ENCODE measurements at places on chromosomes 3 and 15.
A peak's percentile ranks its signal among the peaks of the same experiment; 100 is the strongest.

DNA sequence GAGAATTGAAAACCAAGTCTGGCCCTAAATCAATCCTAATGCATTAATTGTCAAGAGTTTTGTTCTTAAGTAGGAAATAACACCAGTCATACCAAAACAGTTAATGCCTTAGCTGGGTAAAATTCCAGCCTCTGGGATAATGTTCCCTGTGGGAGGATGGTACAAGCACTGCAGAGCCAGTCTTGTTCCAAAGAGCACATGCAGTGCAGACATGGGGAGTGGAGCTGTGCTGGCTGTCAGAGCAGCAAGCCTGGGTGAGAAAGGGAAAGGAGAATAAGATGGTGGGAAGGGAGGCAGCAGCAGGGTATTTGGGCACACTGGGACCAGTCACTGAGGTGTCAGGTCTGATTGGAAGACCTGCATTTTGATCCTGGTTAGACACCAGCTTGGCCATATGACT, 12.1 kb downstream of the ALAS1 start:
- no peak overlapping the region for H3K27ac ChIP-seq
- no peak overlapping the region for H3K4me3 ChIP-seq
- no peaks in the 10 kb centered on the region for H3K27me3 ChIP-seq
- H3K4me1 ChIP-seq = no peaks in the 10 kb centered on the region
- DNase-seq = no peak
- no peaks in the 10 kb centered on the region for H3K36me3 ChIP-seq

- no peaks in the 10 kb centered on the region for H3K36me3 ChIP-seq
- no peak overlapping the region for H3K4me3 ChIP-seq
- no peak for DNase-seq
- H3K27me3 ChIP-seq = no peaks in the 10 kb centered on the region
- peak overlapping the region; percentile 14 for H3K27ac ChIP-seq
Observed at GRCh38 chr3:149575213-149575960, 82.4 kb downstream of the WWTR1 start.

DNA sequence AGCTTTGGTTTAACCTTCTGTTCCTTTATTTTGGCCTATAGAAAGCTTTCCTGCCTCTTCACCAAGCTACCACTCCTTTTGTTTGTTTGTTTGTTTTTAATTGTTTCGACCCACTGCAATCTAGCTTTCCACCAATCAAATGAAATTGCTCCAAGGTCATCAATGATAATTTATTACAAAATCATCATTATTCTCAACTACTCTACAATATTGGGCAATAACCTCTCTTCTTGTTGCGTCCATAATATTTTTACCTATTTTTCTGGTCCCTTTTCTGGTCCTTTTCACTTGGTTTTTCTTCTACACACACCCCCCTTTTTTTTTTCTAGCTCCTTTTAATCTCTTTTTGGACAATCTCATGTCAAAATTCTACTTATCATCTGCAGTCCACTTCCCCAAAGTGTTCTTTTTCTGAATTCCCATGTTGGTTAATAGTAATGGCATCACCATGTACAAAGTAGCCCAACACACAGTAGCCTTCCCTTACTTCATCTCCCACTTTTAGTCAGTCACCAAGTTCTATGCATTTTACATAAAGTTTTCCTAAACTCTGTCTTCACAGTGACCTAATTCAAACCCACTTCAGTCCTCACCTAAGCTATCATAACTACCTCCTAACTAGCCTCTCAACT, 11.0 kb upstream of the ANKRD28 start:
- H3K36me3 ChIP-seq = no peaks in the 10 kb centered on the region
- no peaks in the 10 kb centered on the region for H3K27me3 ChIP-seq
- no peak for DNase-seq
- H3K27ac ChIP-seq = no peak overlapping the region
- no peak overlapping the region for H3K4me3 ChIP-seq
- peaks cover 23% of the 10 kb centered on the region for H3K4me1 ChIP-seq

- no peak overlapping the region for H3K4me3 ChIP-seq
- H3K27ac ChIP-seq = no peak overlapping the region
- no peaks in the 10 kb centered on the region for H3K36me3 ChIP-seq
- no peak for DNase-seq
Observed at GRCh38 chr15:31270767-31271166, 55.9 kb upstream of the KLF13 start.

DNA sequence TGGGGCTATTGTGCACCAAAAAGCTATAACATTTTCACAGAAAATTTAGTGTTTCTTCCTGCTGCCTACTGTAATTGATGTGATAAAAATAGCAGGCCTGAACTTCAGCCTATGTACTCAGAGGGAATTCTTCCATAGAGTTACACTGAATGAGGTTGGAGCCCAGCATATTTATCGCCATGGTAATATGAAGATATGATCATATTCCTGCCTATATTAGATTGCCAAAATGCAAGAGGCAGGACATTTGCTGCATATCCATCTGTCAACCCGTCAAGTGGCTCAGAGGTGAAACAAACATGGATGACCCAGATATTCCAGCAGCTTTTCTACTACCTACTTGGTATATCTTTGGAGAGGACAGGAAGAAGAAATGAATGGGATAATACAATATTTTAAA, 1150.6 kb downstream of the TBL1XR1 start:
- DNase-seq = no peak
- no peaks in the 10 kb centered on the region for H3K36me3 ChIP-seq
- no peaks in the 10 kb centered on the region for H3K27me3 ChIP-seq
- H3K4me3 ChIP-seq = no peak overlapping the region

GRCh38 chr3:12556314-12556689, 585 bp upstream of the MKRN2 start:
- H3K27me3 ChIP-seq = peaks cover 3% of the 10 kb centered on the region
- peak overlapping the region; percentile 96 for H3K27ac ChIP-seq
- no peaks in the 10 kb centered on the region for H3K36me3 ChIP-seq
- DNase-seq = no peak
- H3K4me3 ChIP-seq = peak overlapping the region; percentile 94

GRCh38 chr15:83496766-83497165, 49.6 kb downstream of the SH3GL3 start:
- DNase-seq = no peak
- no peaks in the 10 kb centered on the region for H3K36me3 ChIP-seq
- H3K4me1 ChIP-seq = no peaks in the 10 kb centered on the region
- H3K27me3 ChIP-seq = no peaks in the 10 kb centered on the region
- no peak overlapping the region for H3K4me3 ChIP-seq

- no peaks in the 10 kb centered on the region for H3K27me3 ChIP-seq
- H3K36me3 ChIP-seq = no peaks in the 10 kb centered on the region
- no peak for DNase-seq
- H3K4me3 ChIP-seq = no peak overlapping the region
- H3K27ac ChIP-seq = no peak overlapping the region
Observed at GRCh38 chr3:158152186-158152585, 42.3 kb downstream of the RSRC1 start.

GRCh38 chr3:160935413-160936095, 169.6 kb downstream of the B3GALNT1 start:
- H3K36me3 ChIP-seq = no peaks in the 10 kb centered on the region
- H3K4me3 ChIP-seq = no peak overlapping the region
- DNase-seq = peak; percentile 17
- H3K27ac ChIP-seq = no peak overlapping the region

GRCh38 chr3:105868431-105868741, 426 bp downstream of the CBLB start:
- peak overlapping the region; percentile 62 for H3K4me3 ChIP-seq
- DNase-seq = peak; percentile 86
- H3K27ac ChIP-seq = peak overlapping the region; percentile 95
- peaks cover 26% of the 10 kb centered on the region for H3K4me1 ChIP-seq

- no peaks in the 10 kb centered on the region for H3K27me3 ChIP-seq
- H3K4me3 ChIP-seq = no peak overlapping the region
- no peak for DNase-seq
- H3K27ac ChIP-seq = no peak overlapping the region
Observed at GRCh38 chr3:190121383-190121782, 686 bp upstream of the P3H2 start.

DNA sequence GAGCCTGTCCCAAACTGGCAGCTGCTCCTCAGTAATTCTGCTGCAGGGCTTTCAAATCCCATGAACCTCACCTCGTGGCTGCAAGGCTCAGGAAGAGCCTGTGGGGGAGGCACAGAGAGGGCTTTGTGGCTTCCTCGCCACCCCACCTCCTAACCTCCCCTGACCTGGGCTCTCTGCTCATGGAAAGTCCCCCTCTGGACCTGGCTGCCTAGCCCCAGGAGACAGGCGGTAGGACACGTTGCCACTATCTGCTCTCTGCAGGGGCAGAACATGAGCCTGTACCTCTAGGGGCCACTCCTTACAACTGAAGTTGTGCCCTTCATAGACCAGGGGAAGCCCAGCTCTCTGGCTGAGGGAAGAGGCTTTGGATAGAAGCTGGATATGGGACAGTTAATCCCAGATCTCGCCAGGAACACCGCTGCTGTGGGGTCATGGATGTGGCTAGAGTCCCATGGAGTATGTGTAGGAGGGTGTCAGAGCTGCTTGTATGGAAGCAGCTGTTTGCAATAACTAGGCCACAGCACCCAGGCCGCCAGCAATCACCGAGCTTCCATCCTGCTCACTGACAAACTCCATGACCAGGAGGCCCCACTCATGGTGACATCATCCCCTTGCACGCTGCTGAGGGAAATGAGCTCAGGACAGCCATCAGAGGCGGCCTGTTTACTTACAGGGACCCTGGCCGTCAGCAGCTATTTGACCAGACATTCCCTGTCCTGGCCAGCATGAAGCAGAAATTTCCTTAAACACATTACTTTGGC, 34.0 kb upstream of the CILP start:
- H3K36me3 ChIP-seq = no peaks in the 10 kb centered on the region
- H3K27ac ChIP-seq = no peak overlapping the region
- H3K27me3 ChIP-seq = no peaks in the 10 kb centered on the region
- peak; percentile 17 for DNase-seq
- no peak overlapping the region for H3K4me3 ChIP-seq

DNA sequence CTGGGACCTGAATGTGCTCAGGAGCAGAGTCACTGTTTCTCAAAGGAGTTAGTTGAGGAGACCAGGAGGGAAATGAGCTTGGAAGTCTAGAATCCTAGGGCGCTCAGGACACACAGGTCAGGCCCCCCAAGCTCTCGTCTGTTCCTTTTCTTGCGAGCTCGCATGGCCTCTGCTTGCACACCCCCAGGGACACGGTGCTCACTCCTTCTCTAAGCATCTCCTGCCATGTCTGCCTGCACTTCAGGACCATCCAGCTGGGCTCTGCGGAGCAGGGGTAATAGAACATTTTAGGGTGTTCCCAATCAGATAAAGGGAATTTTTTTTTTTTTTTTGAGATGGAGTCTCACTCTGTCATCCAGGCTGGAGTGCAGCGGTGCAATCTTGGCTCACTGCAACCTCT, 213.2 kb downstream of the XXYLT1 start:
- H3K36me3 ChIP-seq = no peaks in the 10 kb centered on the region
- DNase-seq = no peak
- H3K4me3 ChIP-seq = no peak overlapping the region
- H3K27me3 ChIP-seq = no peaks in the 10 kb centered on the region

GRCh38 chr15:39127925-39128617, 452.8 kb upstream of the THBS1 start:
- H3K36me3 ChIP-seq = no peaks in the 10 kb centered on the region
- H3K4me3 ChIP-seq = no peak overlapping the region
- H3K27me3 ChIP-seq = no peaks in the 10 kb centered on the region

GRCh38 chr3:119613872-119614271, 16.2 kb downstream of the PLA1A start:
- no peak overlapping the region for H3K4me3 ChIP-seq
- H3K27ac ChIP-seq = no peak overlapping the region
- H3K4me1 ChIP-seq = no peaks in the 10 kb centered on the region
- DNase-seq = no peak
- H3K36me3 ChIP-seq = no peaks in the 10 kb centered on the region

- H3K36me3 ChIP-seq = no peaks in the 10 kb centered on the region
- DNase-seq = no peak
- H3K27ac ChIP-seq = peak overlapping the region; percentile 76
- H3K4me3 ChIP-seq = peak overlapping the region; percentile 43
- H3K4me1 ChIP-seq = peaks cover 20% of the 10 kb centered on the region
- no peaks in the 10 kb centered on the region for H3K27me3 ChIP-seq
Observed at GRCh38 chr3:121834157-121834670, 646 bp downstream of the IQCB1 start.

- H3K27ac ChIP-seq = no peak overlapping the region
- no peak overlapping the region for H3K4me3 ChIP-seq
- no peaks in the 10 kb centered on the region for H3K4me1 ChIP-seq
- peaks cover 37% of the 10 kb centered on the region for H3K36me3 ChIP-seq
- no peak for DNase-seq
Observed at GRCh38 chr3:139521144-139521543, 18.4 kb downstream of the RBP1 start.

GRCh38 chr3:107894998-107895397, 195.8 kb downstream of the CD47 start:
- no peak overlapping the region for H3K27ac ChIP-seq
- no peak overlapping the region for H3K4me3 ChIP-seq
- no peaks in the 10 kb centered on the region for H3K27me3 ChIP-seq
- no peaks in the 10 kb centered on the region for H3K36me3 ChIP-seq

DNA sequence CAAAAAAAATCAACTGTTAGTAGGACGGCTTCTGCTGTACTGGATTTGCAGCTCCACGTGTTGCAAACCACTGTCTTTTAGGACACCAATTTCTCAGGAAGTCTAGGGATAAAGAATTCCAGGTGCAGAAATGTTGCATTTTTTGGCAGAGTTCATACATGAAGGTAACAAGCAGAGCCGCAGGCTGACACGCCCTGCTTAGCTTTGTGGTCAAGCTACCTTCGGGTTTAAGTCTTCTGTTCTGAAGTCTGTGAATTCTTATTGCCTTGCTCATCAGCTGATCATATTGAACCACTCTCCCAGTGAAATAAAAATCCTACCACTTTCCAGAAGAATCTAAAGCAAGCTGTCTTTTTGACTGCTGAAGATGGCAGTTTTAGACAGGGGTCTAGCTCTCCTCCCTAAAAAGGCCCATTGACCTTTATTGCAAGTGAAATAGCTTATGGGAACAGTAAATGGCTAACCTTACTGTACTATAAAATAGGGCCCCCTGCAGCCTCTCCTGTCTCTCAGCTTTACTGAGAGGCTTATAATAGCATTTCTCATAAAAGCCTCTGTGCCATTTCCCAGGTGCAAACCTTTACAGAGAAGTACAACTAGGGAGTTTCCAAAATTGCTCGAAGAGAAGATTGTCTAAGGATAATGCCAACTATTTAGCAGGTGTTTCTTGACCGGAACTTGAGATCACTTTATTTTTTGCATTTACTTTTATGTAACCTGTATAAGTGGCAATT, 262.2 kb upstream of the IL12A start:
- H3K27ac ChIP-seq = no peak overlapping the region
- no peaks in the 10 kb centered on the region for H3K27me3 ChIP-seq
- no peak for DNase-seq
- H3K4me1 ChIP-seq = no peaks in the 10 kb centered on the region
- H3K36me3 ChIP-seq = no peaks in the 10 kb centered on the region
- no peak overlapping the region for H3K4me3 ChIP-seq

- H3K27ac ChIP-seq = no peak within 1 kb of the TSS
- H3K36me3 ChIP-seq = no peaks in the 10 kb centered on the region
- peak within 1 kb of the TSS; percentile 35 for H3K4me3 ChIP-seq
- no peaks in the 10 kb centered on the region for H3K4me1 ChIP-seq
- H3K27me3 ChIP-seq = no peaks in the 10 kb centered on the region
- DNase-seq = peak; percentile 91
Observed at GRCh38 chr3:180036671-180037455, at the start of gene PEX5L. PEX5L (minus strand) TSS chr3:180036937; CDS start chr3:180036599, 338 bp downstream.

GRCh38 chr15:93246266-93247242, 157.5 kb upstream of the RGMA start:
- H3K4me3 ChIP-seq = no peak overlapping the region
- no peak for DNase-seq
- H3K36me3 ChIP-seq = no peaks in the 10 kb centered on the region
- no peak overlapping the region for H3K27ac ChIP-seq
- H3K27me3 ChIP-seq = no peaks in the 10 kb centered on the region

Measured in pancreas (tissue), 10 donors.